ENCODE measurements at places on chromosomes 2 and 18.

DNA sequence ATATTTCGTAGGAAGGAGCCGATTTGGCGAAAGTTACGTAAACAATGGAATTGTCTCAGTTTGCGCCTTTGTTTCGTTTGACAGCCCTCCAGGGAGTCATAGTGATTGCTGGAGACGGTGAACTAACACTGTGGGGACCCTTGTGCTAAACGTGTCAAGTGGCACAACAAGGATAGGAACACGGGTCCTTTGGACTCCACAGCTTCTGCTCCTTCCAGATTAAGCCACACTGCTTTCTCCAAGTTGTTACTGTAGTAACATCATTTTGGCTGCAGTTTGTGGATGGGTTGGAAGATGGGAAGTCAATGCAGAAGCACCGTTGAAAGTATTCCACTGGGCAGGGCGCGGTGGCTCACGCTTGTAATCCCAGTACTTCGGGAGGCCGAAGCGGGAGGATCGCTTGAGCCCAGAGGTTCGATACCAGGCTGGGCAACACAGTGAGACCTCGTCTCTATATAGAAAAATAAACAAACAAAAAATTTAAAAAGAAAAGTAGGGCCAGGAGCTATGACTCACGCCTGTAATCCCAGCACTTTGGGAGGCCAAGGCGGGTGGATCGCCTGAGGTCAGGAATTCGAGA lies 636 bp upstream of the IMMT start:
- no peak for DNase-seq

DNA sequence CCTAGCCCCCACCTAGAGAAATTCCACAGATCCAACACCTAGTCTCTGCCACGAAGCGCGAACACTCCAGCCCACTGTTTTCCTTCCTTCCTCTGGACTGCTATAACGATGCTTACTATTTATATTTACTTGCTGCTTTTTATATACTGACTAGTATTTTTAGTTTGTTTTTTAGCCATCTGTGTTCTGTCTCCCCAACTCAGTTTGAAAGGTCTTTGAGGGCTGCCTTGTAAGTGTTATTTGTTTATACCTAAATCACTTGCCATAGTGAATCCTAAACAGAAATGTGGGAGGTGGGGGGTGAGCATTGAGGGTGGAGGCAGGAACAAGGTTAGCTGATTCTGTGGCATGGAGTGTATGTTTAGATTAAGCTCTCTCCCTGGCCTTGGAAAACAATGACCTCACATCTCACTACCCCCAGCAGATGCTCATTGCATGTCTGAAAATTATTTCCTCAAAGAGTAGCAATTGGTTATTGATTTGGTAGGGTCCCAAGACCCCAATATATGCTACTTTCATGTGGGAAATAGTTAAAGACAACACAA lies 1.1 kb upstream of the NCKAP5 start:
- no peak for DNase-seq

- DNase-seq = no peak
Observed at GRCh38 chr2:45983213-45983612, 314.0 kb upstream of the EPAS1 start.

- DNase-seq = no peak
Observed at GRCh38 chr18:52950155-52950554, 610.2 kb downstream of the DCC start.

GRCh38 chr2:5689750-5690149 lies 2.4 kb upstream of the SOX11 start:
- no peak for DNase-seq

- DNase-seq = no peak
Observed at GRCh38 chr2:47236503-47237215, 81.6 kb upstream of the STPG4 start.

- DNase-seq = peak; percentile 46
Observed at GRCh38 chr2:60445684-60446179, 107.7 kb downstream of the BCL11A start.

DNA sequence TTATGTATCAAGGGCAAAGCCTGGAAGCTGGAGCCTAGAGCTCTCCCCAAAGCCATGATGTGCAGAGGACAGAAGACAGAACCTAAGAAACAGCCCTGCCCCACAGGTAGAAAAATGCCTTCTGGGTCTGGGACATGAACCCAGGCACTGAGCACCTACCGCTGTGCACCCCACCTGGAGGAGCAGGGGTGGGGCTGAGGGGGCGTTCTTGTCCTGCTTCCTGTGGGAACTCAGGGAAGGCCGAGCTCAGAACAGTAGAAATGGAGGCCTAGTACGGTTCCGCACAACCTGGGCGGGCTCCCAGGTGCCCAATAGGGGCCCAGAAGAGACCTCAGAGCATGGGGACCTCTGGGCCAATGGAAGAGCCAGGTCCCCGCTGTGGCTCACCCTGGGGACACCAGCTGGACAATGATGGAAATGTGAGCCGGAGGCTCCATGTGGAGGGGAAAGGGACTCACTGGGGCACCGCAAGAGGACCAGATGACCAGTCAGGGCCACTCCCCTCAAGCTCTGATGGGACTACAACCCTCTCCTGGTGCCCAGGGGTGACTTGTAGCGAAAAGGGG lies 3.2 kb downstream of the CRACDL start:
- DNase-seq = no peak
